Left lung (tissue), 14 donors: ENCODE measurements at places on chromosomes 3 and 15. TPM values are rescaled to one million over a fixed set of nuclear protein-coding genes. Genes with fewer than 3 reads are reported as not detected.

DNA sequence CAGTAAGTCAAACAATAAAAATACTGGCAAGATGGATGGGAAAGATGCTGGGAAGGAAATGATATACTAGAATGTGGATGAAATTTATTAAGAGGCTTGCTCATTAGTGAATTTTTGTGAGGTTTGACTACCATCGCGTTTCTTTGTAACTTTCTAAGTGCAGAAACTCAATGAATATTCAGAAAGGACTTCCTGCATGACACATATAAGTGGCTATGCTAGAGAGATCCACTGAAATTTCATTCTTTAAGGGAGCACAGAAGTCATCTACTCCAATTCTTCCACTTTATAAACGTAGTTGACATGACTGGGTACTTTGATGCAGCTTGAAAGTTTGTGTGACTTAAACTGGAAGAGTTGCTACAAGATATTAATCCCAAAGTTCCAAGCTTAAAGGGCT lies 88.0 kb downstream of the SHQ1 start:
- no peak overlapping the region for H3K4me3 ChIP-seq
- DNase-seq, result no peak
- peaks cover 7% of the 10 kb centered on the region for H3K4me1 ChIP-seq
- H3K36me3 ChIP-seq, result no peaks in the 10 kb centered on the region
- H3K27ac ChIP-seq, result no peak overlapping the region

Gene RLBP1
- total RNA-seq, result not detected

DNA sequence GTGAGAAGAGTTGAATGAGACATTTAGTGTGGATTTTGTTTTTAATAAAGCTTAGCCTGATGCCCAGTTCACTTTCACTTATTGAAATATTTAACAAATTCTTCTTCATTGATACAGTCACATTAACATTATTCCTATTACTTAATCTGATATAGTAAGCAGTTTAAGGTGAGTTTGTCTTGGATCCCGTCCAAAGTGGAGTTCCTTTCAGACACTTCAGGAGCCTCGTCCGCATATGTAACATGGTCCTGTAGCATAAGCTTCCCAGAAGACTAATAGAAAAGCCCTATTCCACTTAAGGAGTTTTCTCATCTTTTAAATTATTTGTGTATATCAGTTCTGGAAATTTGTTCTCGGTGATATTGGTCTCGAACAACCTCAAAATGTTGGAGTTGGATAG lies 39.7 kb upstream of the MLF1 start:
- H3K27ac ChIP-seq, result no peak overlapping the region
- DNase-seq, result peak; percentile 30
- H3K4me1 ChIP-seq, result no peaks in the 10 kb centered on the region
- no peaks in the 10 kb centered on the region for H3K27me3 ChIP-seq

GRCh38 chr3:177772908-177773557 lies 575.8 kb upstream of the TBL1XR1 start:
- no peak overlapping the region for H3K4me3 ChIP-seq
- H3K36me3 ChIP-seq, result no peaks in the 10 kb centered on the region
- no peak overlapping the region for H3K27ac ChIP-seq

Gene MOBP
- total RNA-seq, result 0.16 TPM
